ENCODE measurements at places on chromosomes 2 and 18.

DNA sequence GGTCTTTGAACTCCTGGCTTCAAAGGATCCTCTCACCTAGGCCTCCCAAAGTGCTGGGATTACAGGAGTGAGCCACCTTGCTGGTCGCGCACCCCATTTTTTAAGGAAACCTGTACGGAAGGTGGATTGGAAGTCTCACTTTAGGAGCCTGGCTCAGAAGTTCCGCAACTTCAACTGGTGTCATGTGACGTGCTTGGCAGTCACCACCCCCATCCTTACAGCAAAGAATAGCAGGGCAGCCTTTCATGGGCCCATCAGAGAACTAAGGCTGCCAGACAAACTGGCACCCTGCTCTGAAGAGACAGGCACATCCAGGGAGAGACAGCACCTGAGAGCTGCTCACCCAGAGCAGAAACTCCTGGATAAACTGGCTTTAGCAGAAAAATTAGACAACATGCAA, 3.3 kb upstream of the SLC66A2 start:
- DNase-seq = no peak

DNA sequence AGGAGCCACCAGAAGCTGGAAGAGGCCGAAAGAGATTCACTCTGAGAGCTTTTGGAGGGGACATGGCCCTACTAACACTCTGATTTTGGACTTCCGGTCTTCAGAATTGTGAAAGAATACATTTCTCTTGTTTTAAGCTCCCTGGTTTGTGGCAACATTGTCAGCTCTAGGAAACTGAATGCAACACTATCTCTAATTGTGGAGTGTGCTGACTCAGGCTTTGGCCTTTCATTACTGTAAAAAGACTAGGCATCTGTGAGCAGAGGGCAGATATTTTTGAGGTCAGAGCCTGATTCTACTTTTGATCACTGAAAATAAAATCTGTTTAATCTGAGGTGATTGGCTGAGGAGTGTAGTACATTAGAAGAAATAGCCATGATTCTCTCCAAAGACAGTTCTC, 185.4 kb upstream of the FAM98A start:
- no peak for DNase-seq

GRCh38 chr2:174158003-174158402, 90.3 kb downstream of the OLA1 start:
- DNase-seq = no peak

GRCh38 chr18:28707006-28707405, 530.1 kb upstream of the CDH2 start:
- no peak for DNase-seq

GRCh38 chr18:48036226-48036625, 105.8 kb upstream of the SMAD2 start:
- DNase-seq = no peak

GRCh38 chr2:46661526-46661925, 182.2 kb downstream of the TMEM247 start:
- no peak for DNase-seq
